ENCODE measurements at places on chromosomes 1 and 21. TPM values are rescaled to one million over a fixed set of nuclear protein-coding genes. Genes with fewer than 3 reads are reported as not detected.

DNA sequence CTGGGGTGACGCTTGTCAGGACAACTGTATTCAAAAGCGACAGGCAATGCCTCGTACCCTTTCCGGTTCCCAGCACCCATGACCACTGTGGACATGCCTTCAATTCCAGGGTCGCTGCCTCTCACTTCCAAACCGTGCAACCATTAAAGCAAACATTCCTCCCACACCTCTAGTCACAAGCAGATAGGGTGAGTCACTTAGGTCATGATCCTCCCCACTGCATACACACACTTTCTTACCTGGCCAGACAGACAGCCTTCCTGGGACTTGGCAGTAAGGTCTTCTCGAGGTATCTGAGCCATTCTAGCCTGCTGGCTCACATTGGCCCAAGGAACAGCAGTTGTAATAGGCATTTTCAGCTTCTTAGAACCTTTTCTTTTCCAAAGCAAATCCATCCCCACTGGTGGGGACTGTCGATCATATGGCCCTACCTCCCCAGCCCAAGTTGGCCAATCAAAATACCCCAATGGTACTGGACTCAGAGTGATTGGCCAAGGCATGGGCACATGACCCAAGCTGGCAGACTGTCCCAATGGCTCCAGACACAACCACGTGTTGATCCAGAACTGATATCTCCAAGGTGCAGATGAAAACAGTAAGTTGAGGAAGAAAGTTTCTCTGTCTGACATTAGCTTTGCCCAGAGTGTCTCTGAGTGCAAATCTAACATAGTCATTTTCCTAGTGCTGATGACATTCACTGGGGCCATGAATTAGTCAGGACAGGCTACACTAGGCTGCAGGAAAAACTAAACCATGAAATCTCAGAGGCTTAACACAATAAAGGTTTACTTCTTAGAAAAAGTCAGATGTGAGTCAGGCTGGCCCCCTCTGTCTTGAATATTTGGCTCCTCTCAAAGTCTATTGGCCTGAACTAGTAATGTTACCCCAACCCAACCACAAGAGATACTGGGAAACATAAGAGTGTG is 113.8 kb downstream of the RRAGC start:
- H3K27me3 ChIP-seq: peaks cover 27% of the 10 kb centered on the region
- no peak overlapping the region for H3K4me3 ChIP-seq
- no peaks in the 10 kb centered on the region for H3K36me3 ChIP-seq
- peaks cover 7% of the 10 kb centered on the region for H3K4me1 ChIP-seq
- no peak for DNase-seq

DNA sequence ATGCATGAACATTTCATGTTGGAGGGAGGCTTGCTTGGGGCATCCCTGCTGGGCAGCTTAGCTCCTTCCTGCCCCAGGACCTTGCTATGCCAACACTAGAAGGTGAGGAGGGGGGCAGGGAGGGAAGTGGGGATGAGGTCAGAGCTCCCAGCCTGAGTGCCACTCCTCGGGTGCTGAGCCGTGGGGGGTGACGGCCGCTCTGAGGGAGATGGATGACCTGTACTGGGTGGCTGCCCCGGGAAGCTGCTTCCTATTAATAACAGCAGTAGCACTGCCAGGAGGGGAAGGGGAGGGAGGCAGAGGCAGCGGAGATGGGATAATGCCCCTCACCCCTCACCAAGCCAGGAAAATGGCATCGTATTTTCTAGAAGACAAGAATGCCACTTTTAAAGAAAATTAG is 60.6 kb downstream of the UBIAD1 start:
- DNase-seq: no peak
- H3K4me1 ChIP-seq: peaks cover 20% of the 10 kb centered on the region
- no peak overlapping the region for H3K4me3 ChIP-seq
- H3K36me3 ChIP-seq: no peaks in the 10 kb centered on the region
- H3K27ac ChIP-seq: no peak overlapping the region
- H3K27me3 ChIP-seq: peaks cover 4% of the 10 kb centered on the region

- DNase-seq: no peak
- peaks cover 37% of the 10 kb centered on the region for H3K36me3 ChIP-seq
- no peak overlapping the region for H3K4me3 ChIP-seq
These were observed 96.4 kb downstream of the UBR4 start for GRCh38 chr1:19113697-19114092.

DNA sequence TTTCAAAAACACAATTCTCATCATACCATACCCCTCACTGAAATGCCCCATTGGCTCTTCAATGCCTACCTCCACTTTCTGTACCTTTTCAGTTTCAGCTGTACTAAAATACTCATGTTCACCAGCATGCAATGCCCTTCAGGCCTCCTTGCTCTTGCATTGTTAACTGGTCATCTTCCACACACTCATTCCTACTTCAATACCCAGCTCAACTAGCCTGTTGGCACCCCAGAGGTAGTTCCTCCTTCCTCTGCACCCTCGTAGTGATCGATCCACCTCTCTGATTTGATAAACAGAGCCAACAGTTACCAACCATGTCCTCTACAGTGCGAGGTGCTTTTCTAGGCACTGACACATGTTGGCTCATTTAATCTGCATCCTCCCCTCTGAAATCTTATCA is 46.7 kb downstream of the PGBD5 start:
- peaks cover 7% of the 10 kb centered on the region for H3K36me3 ChIP-seq
- peaks cover 11% of the 10 kb centered on the region for H3K4me1 ChIP-seq
- H3K4me3 ChIP-seq: no peak overlapping the region
- H3K27ac ChIP-seq: no peak overlapping the region
- DNase-seq: no peak

GRCh38 chr1:30660241-30660640 is 63.1 kb downstream of the MATN1 start:
- peaks cover 7% of the 10 kb centered on the region for H3K27me3 ChIP-seq
- no peak overlapping the region for H3K4me3 ChIP-seq

DNA sequence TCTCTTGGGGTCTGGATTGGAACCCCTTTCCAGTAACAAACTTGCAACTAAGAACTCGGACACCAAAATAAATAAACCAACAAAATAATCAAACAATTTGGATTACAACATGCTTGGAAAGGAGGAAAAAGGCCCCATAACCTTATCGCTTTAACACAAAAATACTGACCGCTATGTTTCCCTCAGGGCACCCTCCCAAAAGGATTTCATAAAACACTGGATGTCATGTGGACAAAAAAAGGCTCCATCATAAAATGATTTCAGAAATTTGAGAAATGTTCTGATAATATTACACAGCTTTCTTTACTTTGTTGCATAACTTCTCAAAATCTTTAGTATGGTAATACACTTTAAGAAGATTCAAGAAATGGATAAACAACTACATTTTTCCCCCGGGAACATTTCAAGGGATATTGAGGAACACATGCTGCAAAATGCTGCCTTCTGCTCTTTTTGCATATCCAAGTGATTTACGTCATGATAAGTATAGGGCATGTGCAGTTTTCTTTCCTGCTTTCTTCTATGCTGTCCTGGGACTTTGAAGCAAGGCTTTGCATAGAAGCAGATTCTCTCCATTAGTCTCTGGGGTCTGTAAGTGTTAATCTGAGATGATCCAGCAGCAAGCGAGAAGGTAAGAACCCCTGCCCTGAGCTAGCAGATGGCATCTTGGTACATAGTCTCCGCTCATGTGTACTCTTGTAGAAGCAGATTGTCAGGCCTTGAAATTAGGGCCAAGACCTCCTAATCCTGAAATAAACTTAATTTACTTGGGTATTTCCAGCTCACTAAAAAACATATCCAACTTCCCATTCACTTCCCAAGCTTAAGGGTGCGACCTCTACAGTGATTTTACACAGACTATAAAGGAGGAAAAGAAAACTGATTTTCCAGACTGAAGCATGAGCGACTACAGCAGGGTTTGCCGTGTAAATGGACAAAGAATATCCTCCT is 85.5 kb upstream of the KIAA0040 start:
- H3K36me3 ChIP-seq: no peaks in the 10 kb centered on the region
- DNase-seq: no peak
- no peak overlapping the region for H3K4me3 ChIP-seq
- no peaks in the 10 kb centered on the region for H3K27me3 ChIP-seq
- H3K27ac ChIP-seq: no peak overlapping the region
- peaks cover 15% of the 10 kb centered on the region for H3K4me1 ChIP-seq

DNA sequence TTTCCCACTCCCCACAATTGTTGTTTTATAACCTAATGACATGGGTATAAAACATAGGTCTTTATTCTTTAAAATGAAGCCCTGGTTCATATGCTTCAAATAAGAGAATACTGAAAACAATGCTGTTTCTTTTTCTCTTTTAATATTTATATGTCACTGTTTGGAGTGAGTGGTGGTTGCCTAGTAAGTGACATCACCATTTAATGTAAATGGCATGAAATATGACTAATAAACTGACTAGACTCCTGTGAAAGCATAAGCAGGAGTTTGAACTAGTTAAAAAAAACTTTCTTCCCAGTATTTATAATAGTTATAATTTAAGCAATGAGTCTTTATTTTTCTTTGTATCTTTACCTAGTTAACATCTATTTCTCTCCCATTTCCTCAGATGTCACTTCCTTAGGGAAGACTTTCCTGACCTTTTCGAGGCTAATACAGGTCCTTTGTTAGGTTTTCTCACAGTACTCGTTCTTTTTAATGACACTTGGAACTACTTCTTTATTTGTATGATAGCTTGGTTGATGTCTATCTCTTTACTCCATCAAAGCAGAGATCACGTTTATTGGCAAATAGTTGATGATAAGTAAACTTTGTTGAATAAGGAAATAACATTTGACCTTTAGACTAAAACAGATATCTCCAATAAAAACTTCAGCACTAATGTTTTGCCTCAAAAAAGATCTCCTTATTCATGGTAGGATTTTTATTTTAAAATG is 105.4 kb upstream of the PDC start:
- no peak overlapping the region for H3K27ac ChIP-seq
- H3K36me3 ChIP-seq: no peaks in the 10 kb centered on the region
- H3K4me1 ChIP-seq: no peaks in the 10 kb centered on the region

DNA sequence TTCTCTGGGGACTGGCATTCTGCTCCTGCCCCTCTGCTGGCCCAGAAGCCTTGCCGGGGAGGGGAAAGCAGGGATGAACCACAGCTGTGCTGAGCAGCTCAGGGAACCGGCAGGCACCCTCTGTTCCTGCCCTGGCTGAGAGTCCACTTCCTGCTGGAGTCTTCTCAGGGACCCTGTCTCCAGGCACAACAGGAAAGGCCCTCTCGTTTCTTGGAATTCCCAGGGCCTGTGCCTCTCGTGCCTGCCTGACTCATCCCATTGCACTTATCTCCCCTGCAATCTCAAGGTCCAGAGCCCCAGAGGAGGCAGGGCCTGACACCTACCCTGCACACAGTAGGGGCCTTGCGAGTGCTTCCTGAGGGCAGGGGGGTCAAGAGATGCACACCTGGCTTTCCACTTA is 1.1 kb upstream of the EDN2 start:
- no peaks in the 10 kb centered on the region for H3K27me3 ChIP-seq
- no peak overlapping the region for H3K27ac ChIP-seq
- H3K4me3 ChIP-seq: no peak overlapping the region
- peaks cover 45% of the 10 kb centered on the region for H3K4me1 ChIP-seq
- DNase-seq: no peak

DNA sequence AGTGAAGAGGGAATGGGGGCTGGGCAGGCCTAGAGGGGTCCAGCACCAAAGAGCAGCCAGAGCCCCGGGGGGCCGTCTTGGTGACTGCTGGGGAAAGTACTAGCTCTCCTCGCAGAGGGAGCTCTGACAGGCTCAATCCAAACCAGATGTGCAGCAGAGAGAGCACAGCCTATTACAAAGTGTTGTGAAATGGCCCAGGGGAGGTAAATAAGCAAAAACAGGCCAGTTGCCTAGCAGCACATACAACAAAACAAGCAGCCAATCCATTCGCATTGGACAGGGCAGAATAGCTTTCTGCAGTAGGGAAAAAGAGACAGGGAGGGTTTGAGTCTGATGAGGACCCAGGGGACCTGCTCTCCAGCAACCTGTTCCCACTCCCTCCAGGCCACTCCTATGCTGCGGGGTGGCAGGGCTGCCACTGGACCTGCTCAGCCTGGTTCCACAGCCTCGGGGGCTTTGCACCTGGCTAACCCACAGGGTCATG is 239.6 kb upstream of the FGGY start:
- no peaks in the 10 kb centered on the region for H3K36me3 ChIP-seq
- DNase-seq: peak; percentile 73
- H3K27ac ChIP-seq: peak overlapping the region; percentile 90
- no peaks in the 10 kb centered on the region for H3K27me3 ChIP-seq
- peaks cover 76% of the 10 kb centered on the region for H3K4me1 ChIP-seq
- H3K4me3 ChIP-seq: peak overlapping the region; percentile 69

DNA sequence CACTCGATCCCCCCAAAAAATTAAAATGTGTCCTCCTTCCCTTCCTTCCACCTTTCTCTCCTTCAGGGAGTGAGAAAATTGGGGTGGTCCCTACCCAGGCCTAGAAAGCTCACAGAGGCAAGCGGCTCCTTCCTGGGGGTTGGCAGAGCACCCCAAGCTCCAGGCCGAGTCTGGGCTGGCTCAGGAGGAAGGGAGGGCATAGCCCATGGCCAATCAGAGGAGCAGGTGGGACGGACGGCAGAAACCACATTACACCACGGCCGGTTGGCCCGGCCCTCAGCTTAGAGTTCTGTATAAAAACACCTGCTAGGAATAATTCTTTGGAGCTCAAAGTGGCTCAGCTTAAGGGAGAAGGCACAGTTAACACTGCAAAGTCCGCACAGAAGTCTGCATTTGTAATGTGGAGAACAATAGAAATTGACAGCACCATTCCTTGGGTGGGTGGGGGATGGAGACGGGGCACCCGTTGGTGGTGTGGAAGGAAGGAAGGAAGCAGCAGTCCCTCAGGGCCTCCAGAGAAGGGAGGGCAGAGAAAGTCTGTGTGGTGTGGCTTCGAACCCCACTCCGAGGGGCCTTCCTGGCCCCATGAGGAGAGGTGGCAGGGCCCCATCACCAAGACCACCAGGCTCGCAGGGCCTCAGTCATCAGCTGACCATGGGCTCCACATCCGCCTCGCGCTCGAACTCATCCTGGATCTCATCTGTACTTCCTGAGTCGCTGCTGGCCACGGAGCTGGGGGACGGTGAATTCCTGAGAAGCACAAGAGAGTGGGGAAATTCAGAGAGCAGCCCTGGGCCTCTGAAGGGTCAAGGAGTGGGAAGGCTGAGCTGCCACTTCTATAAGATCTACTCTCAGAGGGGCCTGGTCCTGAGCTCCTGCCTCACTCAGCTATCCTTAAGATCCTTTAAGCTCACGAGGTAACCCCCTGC is 5.8 kb upstream of the ALDH4A1 start:
- no peak overlapping the region for H3K27ac ChIP-seq
- peaks cover 5% of the 10 kb centered on the region for H3K4me1 ChIP-seq
- H3K27me3 ChIP-seq: no peaks in the 10 kb centered on the region
- H3K36me3 ChIP-seq: no peaks in the 10 kb centered on the region
- no peak for DNase-seq
- no peak overlapping the region for H3K4me3 ChIP-seq

GRCh38 chr1:31672986-31673385 is 28.3 kb upstream of the PEF1 start:
- no peak for DNase-seq
- no peak overlapping the region for H3K4me3 ChIP-seq
- no peaks in the 10 kb centered on the region for H3K36me3 ChIP-seq
- no peak overlapping the region for H3K27ac ChIP-seq

GRCh38 chr1:5598824-5599395 is 393.3 kb downstream of the NPHP4 start:
- H3K36me3 ChIP-seq: no peaks in the 10 kb centered on the region
- peak overlapping the region; percentile 75 for H3K27ac ChIP-seq
- peak; percentile 36 for DNase-seq
- no peak overlapping the region for H3K4me3 ChIP-seq

HSPB7 gene
- 0.48 TPM for total RNA-seq

TXNIP gene
- total RNA-seq: 96.7 TPM

THEM5 gene
- not detected for total RNA-seq

KIAA0040 gene
- 7.3 TPM for total RNA-seq
